ENCODE measurements at places on chromosomes 3 and 15.

DNA sequence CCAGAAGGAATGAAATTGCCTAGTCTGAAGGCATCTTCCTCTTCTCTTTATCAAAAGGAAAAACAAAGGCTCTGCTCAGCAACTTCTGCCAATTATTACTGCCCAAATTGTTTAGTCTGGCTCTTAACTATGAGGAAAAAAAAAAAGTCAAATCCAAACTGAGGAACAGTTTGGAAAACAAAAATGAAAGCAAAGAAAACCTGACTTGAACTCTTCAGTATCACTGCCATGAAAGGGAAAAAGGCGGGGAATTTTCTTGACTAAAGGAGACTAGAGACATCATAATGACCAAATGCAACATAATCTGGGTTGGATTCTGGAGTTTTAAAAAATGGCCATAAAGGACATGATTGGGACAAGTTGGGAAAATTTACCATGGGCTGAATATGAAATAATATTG, 156.3 kb downstream of the STT3B start:
- no peak for DNase-seq

- DNase-seq, result peak; percentile 55
Measured at GRCh38 chr15:69468241-69469121, 15.9 kb downstream of the RPLP1 start.

DNA sequence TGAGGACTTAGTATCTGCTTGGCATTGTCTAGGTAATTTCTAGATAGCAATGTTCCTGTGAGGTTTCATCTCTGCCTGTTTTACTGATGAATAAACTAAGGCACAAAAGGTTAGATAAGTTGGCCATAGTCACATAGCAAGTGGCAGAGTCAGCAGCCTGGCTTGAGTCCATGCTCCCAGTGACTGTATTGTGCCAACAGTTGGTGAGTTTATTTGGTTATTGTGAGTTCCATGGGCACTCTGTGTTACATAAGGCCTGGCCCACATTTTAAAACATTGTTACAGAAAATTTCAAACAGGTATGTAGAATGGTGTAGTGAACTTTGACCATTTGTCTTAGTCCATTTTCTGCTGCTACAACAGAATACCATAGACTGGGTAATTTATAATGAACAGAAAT, 15.2 kb downstream of the MCM2 start:
- DNase-seq, result peak; percentile 41

DNA sequence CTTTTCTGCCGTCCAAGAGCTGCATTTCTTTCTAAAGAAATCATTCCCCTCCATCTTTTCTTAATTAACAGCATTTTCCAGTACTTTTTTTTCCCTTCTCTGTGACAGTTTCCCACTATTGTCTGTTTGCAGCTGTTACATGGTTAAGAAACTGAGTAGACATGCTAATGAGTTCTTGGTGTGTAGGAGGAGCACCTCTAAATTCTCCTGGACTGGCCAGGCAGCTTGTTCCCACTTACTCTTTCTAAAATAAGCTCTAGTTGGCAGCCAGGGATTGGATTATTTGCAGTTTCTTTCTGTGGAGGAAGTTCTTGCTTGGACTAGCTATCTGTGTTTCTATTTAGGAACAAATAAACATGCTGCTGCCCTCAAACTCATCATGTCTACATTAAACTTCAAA, 235.1 kb upstream of the GAP43 start:
- peak; percentile 22 for DNase-seq

GRCh38 chr3:38598791-38599190, 50.7 kb downstream of the SCN5A start:
- no peak for DNase-seq

GRCh38 chr3:26799679-26800317, 177.2 kb downstream of the LRRC3B start:
- no peak for DNase-seq

DNA sequence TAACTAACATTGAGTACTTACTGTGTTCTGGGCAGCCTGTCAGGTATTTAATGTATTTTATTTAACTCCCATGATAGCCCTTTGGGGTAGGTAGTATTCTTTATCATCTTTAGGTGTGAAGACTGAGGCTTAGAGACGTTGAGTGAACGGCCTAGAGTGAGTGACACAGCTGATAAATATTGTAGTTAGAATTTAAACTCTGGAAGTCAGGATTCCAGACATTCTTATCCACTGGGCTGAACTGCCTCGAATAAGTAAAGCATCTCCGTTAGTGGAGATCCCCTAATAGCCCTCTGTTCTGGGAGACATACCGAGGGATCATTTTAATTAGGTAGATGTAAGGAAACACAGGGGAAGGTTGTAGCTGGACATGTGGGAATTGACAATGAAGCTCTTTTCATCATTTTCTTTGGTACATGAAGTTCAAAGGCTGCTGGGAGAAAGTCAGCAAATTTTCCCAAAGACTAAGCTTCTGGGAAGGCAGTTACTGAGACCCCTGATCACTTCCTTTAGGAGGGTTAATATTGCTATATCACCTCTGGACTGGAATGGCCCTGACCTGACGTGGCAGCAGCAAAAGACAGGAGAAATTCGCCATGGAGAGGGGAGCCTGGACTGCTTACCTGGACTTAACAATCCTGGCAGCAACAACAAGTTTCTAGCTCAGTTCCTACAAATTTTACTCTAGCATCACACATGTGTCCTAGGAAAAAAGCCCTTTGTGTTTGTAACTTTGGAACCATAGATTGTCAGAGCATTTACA, 11.7 kb upstream of the PDCD6IP start:
- DNase-seq, result peak; percentile 76

DNA sequence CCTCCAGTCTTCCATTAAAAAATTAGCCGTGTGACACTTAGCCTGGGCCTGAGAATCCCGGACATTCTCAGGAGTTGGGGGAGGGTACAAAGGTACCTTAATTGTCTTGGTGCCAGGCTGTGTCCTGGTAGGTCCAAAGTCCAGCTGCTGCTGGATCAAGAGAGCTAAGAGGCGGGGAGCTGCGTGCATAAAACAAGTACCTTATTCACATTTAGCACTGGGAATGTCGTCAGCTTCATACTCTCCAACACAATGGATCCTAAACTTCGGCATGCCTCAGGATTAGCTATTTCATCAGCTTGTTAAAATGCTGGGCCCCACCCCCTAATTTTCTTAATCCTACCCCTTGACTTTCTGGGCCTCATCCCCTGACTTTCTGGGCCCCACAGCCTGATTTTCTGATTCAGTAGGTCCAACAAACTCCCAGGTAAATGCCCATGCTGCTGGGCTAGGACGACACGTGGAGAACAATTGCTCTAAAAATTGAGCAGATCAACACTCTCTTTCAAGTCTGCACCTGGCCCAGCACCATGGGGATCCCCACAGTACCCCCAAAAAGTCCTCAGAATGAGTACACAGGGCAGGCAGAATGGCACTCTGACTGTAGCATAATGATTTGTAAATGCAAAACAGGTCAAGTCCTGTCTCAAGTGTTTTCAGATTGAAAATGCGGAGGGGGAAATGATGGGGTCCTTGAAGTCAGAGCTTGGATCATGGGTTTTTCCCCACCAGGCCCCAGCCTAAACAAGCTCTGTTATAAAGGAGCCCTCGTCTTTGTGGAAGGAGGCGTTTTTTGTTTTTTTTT, 5.6 kb upstream of the AEN start:
- DNase-seq, result no peak

DNA sequence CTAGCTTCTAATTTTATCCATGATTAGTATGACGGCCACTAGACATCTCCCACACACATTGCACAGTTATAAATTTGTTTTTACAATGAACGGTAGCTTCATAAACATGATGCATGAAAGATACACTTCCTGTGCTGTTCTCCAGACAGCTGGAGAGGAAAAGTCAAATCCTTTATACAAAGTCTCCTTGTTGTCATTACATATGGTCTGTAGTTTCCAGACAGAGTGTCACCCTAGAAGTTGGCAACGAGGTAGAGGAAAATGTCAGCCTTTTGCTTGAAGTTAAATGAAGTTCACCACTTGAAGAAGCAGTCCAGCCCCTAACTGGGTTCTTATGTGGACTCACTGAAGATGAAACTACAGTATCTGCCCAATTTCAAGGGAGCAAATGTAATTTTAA, 253.0 kb upstream of the P2RY1 start:
- DNase-seq, result no peak

DNA sequence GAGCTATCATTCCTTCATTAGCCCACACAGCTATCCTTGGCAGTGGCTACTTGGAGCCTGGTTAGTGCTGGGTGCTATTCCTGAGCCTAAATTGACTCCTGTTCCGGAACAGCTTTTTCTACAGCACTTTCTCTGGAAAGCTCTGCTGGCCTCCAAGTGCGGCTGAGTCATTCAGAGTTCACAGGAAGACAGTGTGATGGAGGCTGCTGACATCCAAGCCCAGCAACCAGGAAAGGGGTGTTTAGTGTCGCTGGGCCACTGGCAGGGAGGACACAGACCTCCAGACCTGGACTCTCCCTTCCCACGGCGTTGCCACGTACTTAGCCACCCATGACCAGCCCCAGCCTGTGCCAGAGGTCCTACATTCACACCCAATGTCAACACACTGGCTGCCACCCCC, 28.7 kb downstream of the CACNA2D2 start:
- DNase-seq, result peak; percentile 31

DNA sequence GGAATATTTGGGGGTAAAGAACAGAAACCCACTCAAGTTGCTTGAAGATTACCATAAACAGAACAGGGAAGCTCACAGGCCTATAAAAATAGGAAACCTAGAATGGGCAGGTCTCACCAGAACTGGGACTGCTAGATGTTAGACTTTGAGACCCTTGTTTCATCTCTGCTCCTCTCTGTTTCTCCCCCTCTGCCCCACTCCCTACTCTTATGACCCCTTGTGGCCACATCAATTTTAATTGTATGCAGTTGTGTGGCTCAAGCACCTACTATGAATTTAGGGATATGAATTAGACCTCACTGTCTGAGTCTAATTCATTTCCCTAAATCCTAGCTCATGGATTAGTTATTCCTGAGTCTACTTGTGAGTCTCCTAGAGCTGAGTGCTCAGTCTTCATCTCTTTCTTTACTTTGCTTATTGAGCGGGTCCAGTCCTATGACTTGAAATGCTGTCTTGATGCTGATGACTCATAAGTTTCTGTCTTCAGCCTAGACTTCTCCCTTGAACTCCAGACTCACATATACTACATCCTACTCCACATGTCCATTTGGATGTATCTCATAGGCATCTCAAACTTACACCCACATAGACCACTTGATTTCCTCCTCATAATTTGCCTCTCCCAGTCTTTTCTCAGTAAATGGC, 78.7 kb downstream of the ITPR1 start:
- no peak for DNase-seq

GRCh38 chr15:88365124-88365523, 102.1 kb downstream of the MRPL46 start:
- DNase-seq, result no peak

DNA sequence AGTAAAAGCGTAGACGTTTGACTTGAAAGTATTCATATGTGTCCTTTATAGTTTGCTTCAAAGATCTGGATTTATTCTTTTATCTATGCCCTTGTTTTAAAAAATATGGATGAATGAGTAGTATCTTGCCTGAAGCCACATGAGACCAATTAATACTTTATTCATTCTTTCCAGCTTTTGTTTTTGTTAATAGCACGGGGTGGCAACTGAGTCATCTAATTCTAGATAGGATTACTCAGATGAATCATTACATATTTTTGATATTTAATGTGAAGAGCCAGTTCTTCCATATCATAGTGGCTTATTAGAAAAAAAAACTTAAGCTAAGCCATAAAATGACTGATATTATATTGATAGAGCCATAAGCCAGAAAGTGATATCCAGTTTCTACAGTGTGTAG, 121.9 kb downstream of the BBX start:
- DNase-seq, result peak; percentile 50

DNA sequence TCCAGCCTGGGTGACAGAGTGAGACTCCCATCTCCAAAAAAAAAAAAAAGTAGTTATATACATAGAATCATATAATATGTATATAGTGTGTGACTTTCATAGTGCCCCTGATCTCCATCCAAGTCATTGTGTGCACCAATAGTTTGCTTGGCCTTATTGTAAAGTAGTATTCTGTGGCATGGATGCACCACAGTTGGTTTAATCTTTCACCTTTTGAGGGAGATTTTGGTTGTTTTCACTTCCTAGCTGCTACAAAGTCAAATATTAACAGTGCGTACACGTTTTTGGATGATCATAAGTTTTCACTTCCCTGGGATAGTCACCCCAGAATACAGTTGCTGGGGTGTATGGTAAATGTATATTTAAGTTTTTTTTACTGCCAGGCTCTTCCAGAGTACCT, 162.8 kb downstream of the PTPRG start:
- DNase-seq, result no peak

DNA sequence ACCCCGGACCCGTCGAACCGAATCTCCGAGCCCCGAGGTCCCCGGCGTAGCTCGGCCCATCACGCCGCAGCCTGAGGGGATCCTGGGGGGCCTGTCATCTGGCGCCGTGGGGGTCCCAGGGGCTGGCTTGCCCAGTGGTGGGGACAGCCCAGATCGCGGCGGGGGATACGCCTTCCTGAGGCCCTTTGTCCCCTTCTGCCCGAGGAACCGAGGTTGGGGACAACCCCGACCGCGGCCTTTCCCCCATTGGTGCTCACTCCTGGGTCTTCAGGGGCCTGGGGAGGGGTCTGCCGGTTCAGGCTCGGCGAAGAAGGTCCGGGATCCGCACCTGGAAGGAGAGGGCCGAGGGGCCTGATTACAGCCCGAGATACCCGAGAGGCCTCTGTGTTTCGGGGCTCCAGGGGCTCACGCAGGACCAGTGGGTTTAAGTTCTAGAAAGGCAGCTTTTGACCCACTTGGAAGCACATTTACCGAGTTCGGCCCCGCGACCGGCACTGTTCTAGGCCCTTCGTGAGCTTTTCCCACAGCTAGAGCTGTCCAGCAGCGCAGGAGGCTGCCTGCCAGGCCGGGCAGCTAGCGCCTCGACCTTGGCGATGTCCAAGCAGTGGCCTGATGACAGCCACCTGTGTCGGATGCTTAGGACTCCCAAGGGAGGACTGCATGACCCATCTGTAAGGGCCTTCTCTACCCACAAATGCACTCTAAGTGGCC, 504 bp downstream of the ABHD2 start:
- DNase-seq, result peak; percentile 32

DNA sequence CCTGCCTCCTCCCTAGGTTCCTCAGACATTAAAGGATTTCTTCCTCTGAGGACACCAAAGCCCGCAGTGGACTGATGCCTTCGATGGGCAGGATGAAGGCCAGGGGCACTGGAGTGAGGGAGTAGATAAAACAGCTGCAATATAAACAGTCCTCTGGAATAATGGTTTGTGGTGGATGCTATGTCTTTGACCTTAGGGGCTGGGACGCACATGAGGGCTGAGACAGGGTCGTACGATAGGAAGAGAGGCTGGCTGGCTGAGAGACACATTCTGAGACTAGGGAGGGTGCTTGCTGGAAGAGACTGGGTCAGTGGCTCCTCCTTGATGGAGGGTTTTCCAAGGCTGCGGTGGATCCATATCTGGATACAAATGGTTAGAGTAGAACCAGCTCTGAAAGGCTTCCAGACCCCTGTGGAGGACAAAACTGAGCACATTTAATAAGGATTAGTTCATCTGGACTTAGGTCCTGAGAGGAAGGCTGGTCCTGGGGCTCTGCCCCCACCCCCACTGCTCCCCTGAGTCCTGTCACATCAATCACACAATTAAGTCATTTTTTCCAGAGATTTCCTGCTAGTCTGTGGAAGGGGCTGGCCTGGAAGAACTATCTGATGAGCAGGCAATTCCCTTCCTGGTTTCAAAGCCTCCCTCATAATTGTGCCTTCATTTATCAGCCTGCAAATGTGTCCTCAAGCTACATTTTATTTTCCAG, 15.8 kb downstream of the TBC1D21 start:
- no peak for DNase-seq

- no peak for DNase-seq
Measured at GRCh38 chr3:30666572-30667279, 60.3 kb downstream of the TGFBR2 start.

- no peak for DNase-seq
Measured at GRCh38 chr3:127139601-127140500, 53.1 kb upstream of the PRR23E start.

- DNase-seq, result no peak
Measured at GRCh38 chr3:195180490-195181112, 90.4 kb downstream of the XXYLT1 start.
